ENCODE measurements at places on chromosomes 2 and 18. TPM values are rescaled to one million over a fixed set of nuclear protein-coding genes. Genes with fewer than 3 reads are reported as not detected.

KCNIP3 gene
- 0.47 TPM for total RNA-seq

CABYR gene
- 9.5 TPM for total RNA-seq

KDM3A gene
- total RNA-seq = 22.7 TPM

SCN9A gene
- total RNA-seq = 11.5 TPM

SUPT7L gene
- 21.5 TPM for total RNA-seq

CHST9 gene
- not detected for total RNA-seq

CKAP2L gene
- 25.1 TPM for total RNA-seq

RFTN2 gene
- 0.21 TPM for total RNA-seq

SAG gene
- total RNA-seq = not detected

RAPH1 gene
- 45.7 TPM for total RNA-seq

TDRD15 gene
- not detected for total RNA-seq

DSC1 gene
- not detected for total RNA-seq

PCARE gene
- total RNA-seq = not detected

C2orf15 gene
- total RNA-seq = not detected

SERPINB3 gene
- not detected for total RNA-seq

CIDEA gene
- not detected for total RNA-seq

GALR1 gene
- total RNA-seq = not detected

WIPF1 gene
- total RNA-seq = 28.3 TPM

NGEF gene
- total RNA-seq = 9.3 TPM

CRYBA2 gene
- total RNA-seq = not detected

BMPR2 gene
- total RNA-seq = 19.4 TPM

SYT4 gene
- not detected for total RNA-seq

NT5DC4 gene
- not detected for total RNA-seq

EGR4 gene
- total RNA-seq = not detected

FIGN gene
- total RNA-seq = 2.4 TPM

NEUROD1 gene
- total RNA-seq = not detected

RTP5 gene
- not detected for total RNA-seq

NRP2 gene
- total RNA-seq = 13.2 TPM

UGT1A3 gene
- total RNA-seq = not detected

CELF4 gene
- not detected for total RNA-seq

WDR7 gene
- total RNA-seq = 11.0 TPM

ABHD1 gene
- total RNA-seq = not detected

DSG1 gene
- total RNA-seq = not detected
